ENCODE measurements at places on chromosomes 2 and 18.

DNA sequence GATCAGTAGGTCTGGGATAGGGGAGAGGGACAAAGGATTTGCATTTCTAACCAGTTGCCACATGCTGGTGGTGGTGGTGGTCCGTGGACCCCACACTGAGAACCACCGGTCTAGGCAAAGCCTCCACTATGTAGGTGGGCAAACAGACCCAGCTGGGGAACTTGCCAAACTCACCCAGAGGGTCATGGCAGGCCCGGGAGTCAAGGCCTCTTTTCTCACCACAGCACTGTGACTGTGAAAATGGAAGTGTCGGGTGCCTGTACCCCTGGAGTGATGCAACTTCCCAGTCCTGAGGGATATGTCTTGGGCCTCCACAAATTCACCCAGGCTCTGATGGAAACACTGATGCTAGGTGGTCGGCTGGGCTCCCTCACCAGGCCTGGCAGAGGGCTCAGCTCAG lies 101.2 kb upstream of the SMAD2 start:
- no peak for DNase-seq

- DNase-seq, result no peak
These were observed 117.6 kb upstream of the FOSL2 start for GRCh38 chr2:28274911-28275685.

- DNase-seq, result no peak
These were observed 7.5 kb upstream of the KCNG2 start for GRCh38 chr18:79789901-79790890.

- no peak for DNase-seq
These were observed 1.2 kb upstream of the MLPH start for GRCh38 chr2:237485844-237486243.

- DNase-seq, result no peak
These were observed 41.3 kb downstream of the RRM2 start for GRCh38 chr2:10163498-10164486.

DNA sequence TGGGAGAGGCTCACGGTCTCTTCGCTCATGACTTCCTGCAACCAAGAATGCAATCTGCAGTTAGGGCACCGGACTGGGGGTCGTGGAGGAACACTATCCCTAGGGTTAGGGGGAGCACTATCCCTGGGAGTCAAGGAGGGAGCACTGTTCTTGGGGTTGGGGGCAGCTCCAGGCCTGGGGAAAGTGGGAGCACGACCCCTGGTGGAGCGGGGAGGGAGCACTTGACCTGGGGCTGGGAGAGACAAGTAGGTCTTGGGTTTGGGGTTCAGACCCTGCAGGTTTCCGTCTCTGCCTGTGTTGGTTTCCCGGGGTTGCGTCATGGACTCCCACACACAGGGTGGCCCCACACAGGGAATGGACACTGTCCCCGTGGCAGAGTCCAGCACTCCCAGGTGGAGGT lies 133.6 kb downstream of the TPO start:
- no peak for DNase-seq

DNA sequence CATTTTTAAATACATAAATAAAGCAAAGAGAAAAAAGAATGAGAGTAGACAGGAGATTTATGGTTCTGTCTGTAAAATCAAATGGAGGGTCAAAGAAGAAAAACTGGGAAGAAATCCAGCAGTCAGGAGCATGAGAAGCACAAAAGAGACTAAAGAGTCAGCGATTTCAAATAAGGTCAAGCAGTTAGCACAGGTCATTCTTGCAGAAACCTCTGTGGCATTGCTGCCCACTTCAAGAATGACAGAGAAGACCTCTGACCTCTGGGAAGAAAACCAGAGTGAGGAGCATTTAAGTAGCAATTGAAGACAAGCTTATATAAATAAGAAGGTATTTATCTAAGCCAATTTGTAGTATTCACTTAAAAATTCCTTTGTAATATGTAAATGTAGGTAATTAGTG lies 172.0 kb upstream of the SPOPL start:
- DNase-seq, result no peak

Data from T47D (cell line).